CD8-positive, alpha-beta memory T cell (primary cell): ENCODE measurements at places on chromosomes 12 and 14. TPM values are rescaled to one million over a fixed set of nuclear protein-coding genes. Genes with fewer than 3 reads are reported as not detected.

The PLEKHH1 gene
- 0.77 TPM for total RNA-seq

The AQP6 gene
- total RNA-seq: not detected

The KLHL33 gene
- 0.09 TPM for total RNA-seq

The SLC6A12 gene
- total RNA-seq: 0.16 TPM

The DICER1 gene
- total RNA-seq: 62.0 TPM

The LRP1-AS gene
- total RNA-seq: not detected

The ENDOU gene
- not detected for total RNA-seq

The PRKAB1 gene
- total RNA-seq: 30.8 TPM

The NTS gene
- total RNA-seq: not detected

The RNF31 gene
- total RNA-seq: 85.9 TPM

The PCED1B gene
- 56.9 TPM for total RNA-seq

The THAP2 gene
- 7.8 TPM for total RNA-seq

The RNASE7 gene
- total RNA-seq: not detected

GRCh38 chr14:102185360-102185759, 45.7 kb downstream of the WDR20 start:
- no peaks in the 10 kb centered on the region for H3K27me3 ChIP-seq
- H3K36me3 ChIP-seq: no peaks in the 10 kb centered on the region
- H3K27ac ChIP-seq: no peak overlapping the region
- peaks cover 20% of the 10 kb centered on the region for H3K4me1 ChIP-seq
- no peak overlapping the region for H3K4me3 ChIP-seq
- no peak for DNase-seq

- H3K27me3 ChIP-seq: no peaks in the 10 kb centered on the region
- H3K36me3 ChIP-seq: no peaks in the 10 kb centered on the region
- no peak overlapping the region for H3K4me3 ChIP-seq
- H3K4me1 ChIP-seq: no peaks in the 10 kb centered on the region
- no peak overlapping the region for H3K27ac ChIP-seq
- DNase-seq: no peak
Observed at GRCh38 chr12:106079148-106079738, 59.5 kb downstream of the NUAK1 start.

DNA sequence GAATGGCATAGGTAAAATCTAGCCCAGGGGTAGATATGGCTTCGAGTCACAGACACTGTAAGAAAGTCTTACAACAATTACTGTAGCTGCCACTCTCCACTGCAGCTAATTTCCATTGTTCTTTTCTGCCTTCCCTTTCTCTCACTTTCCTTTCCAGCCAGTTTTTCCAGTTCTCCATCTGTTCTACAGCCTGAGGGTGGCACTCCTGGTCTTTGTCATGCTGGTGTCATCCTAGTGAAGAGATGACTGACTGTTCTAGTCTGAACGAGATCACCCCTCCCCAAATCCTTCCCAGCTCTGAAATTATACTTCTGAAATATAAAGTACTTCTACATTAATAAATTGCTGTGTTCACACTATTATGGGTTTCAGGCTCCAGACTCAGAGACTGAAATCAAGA, 74.2 kb upstream of the CSRP2 start:
- no peak for DNase-seq
- no peaks in the 10 kb centered on the region for H3K4me1 ChIP-seq
- no peak overlapping the region for H3K4me3 ChIP-seq
- no peaks in the 10 kb centered on the region for H3K36me3 ChIP-seq
- no peak overlapping the region for H3K27ac ChIP-seq

GRCh38 chr14:100410056-100410565, 87.0 kb downstream of the SLC25A47 start:
- H3K27ac ChIP-seq: no peak overlapping the region
- H3K4me1 ChIP-seq: peaks cover 25% of the 10 kb centered on the region
- no peak for DNase-seq
- H3K27me3 ChIP-seq: no peaks in the 10 kb centered on the region
- no peaks in the 10 kb centered on the region for H3K36me3 ChIP-seq
- H3K4me3 ChIP-seq: no peak overlapping the region

GRCh38 chr14:100669468-100669867, 57.2 kb upstream of the DLK1 start:
- no peaks in the 10 kb centered on the region for H3K36me3 ChIP-seq
- DNase-seq: no peak
- no peaks in the 10 kb centered on the region for H3K4me1 ChIP-seq
- no peak overlapping the region for H3K27ac ChIP-seq

- no peaks in the 10 kb centered on the region for H3K4me1 ChIP-seq
- H3K4me3 ChIP-seq: no peak overlapping the region
- H3K27ac ChIP-seq: no peak overlapping the region
- no peak for DNase-seq
- no peaks in the 10 kb centered on the region for H3K27me3 ChIP-seq
Observed at GRCh38 chr12:82723093-82723492, 36.4 kb downstream of the TMTC2 start.

DNA sequence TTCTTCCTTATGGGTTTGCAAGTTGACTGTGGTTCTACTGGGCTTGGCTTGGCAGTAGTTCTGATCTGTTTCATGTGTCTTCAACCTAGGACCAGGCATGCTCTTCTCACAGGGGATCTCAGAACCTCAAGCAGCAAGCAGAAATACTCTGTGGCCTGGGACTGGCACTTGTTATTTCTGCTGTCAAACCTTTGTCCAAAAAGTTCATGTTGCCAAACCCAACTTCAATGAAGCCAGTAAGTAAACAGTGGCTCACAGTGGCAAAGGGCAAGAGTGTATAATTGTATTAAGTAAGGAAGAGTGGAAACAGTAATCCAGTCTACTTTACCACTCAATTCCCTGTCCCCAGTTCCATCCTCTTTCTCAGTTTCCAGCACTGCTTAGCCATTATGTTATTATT, 15.7 kb upstream of the HMGA2 start:
- H3K27ac ChIP-seq: no peak overlapping the region
- no peak overlapping the region for H3K4me3 ChIP-seq
- no peak for DNase-seq
- H3K36me3 ChIP-seq: no peaks in the 10 kb centered on the region
- H3K27me3 ChIP-seq: no peaks in the 10 kb centered on the region

- H3K4me3 ChIP-seq: no peak overlapping the region
- peaks cover 1% of the 10 kb centered on the region for H3K4me1 ChIP-seq
- H3K36me3 ChIP-seq: no peaks in the 10 kb centered on the region
- no peaks in the 10 kb centered on the region for H3K27me3 ChIP-seq
- no peak for DNase-seq
Observed at GRCh38 chr12:96171905-96172304, 22.3 kb upstream of the ELK3 start.

DNA sequence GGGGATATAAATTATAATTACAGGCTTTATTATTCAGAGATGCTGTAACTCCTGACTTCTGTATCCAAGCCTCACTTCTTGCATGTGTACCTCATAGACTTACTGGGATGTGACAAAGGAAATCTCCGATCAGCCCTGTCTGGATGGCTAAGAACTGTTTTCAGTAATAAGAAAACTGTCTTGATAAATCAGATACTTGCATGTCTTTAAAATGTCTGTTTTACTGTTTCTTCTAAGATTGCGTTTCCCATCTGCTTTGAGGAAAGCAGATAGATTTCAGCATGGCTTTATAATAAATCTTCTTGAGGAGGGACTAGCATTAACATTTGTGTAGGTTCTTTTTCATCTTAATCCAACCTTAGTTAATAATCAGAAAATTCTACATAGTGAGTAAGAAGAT, 395.9 kb downstream of the EGLN3 start:
- H3K4me3 ChIP-seq: no peak overlapping the region
- H3K36me3 ChIP-seq: no peaks in the 10 kb centered on the region
- no peak for DNase-seq
- no peaks in the 10 kb centered on the region for H3K4me1 ChIP-seq
- H3K27me3 ChIP-seq: no peaks in the 10 kb centered on the region
- H3K27ac ChIP-seq: no peak overlapping the region

- no peaks in the 10 kb centered on the region for H3K27me3 ChIP-seq
- H3K4me3 ChIP-seq: no peak overlapping the region
Observed at GRCh38 chr14:35999294-35999693, 173.2 kb downstream of the BRMS1L start.

DNA sequence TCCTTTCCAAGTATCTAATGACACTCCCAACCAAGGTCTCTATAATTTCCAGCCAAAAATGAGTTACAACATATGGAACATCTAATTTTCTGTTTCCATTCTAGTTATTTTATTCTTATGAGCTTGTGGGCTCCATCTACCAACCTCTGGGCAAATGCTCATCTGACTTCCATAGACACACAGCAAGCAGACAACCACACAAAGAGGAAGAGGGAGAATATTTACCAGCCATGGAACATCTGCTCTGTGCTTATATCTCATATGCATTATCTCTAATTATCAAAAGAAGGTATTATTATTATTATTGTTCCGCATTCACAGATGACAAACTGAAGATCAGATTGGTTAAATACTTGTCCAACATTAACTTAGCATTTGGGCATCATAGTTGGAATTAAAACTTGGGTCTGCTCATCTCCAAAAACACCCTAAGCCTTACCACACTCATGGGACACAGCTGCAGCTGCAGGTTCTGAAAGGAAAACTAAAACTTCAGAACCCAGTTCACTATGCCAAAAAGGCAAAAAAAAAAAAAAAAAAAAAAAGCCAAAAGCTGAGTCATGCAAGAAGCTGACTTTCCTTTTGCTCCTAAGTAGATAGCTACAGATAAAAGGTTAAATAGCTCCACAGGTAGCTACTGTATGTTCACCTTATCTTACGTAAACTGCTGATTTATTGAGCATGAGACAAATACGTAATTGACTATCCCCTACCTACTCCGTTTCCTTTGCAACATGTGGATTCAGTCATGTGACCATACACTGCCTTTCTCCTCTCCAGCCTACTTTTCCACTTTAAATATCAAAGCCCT, 23.6 kb upstream of the TCL1B start:
- no peaks in the 10 kb centered on the region for H3K36me3 ChIP-seq
- H3K4me3 ChIP-seq: no peak overlapping the region
- no peak overlapping the region for H3K27ac ChIP-seq
- DNase-seq: no peak

- H3K4me1 ChIP-seq: peaks cover 40% of the 10 kb centered on the region
- H3K27ac ChIP-seq: no peak overlapping the region
- DNase-seq: no peak
Observed at GRCh38 chr14:89465876-89466275, 48.8 kb upstream of the FOXN3 start.

DNA sequence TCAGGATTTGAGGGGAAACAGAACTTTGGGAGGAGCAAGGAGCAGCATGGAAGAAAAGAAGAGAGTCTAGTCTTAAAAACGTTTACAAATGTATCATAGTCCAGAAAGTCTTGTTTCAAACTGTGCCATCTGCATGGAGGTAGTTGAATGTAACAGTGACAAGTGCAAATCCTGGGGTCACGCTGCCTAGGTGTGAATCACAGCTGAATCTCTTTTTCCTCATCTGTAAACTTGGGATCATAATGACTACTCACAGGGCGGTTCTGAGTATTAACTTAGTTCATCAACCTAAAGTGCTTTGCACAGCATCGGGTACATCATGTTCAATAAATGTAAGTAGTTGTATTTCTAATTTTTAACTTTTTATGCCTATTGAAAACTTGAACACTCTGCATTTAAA, 208.5 kb downstream of the CHST11 start:
- H3K27ac ChIP-seq: no peak overlapping the region
- no peaks in the 10 kb centered on the region for H3K36me3 ChIP-seq
- H3K4me1 ChIP-seq: peaks cover 25% of the 10 kb centered on the region
- H3K4me3 ChIP-seq: no peak overlapping the region
- no peaks in the 10 kb centered on the region for H3K27me3 ChIP-seq
- DNase-seq: no peak

- no peaks in the 10 kb centered on the region for H3K36me3 ChIP-seq
- H3K4me1 ChIP-seq: no peaks in the 10 kb centered on the region
- H3K27ac ChIP-seq: no peak overlapping the region
- no peaks in the 10 kb centered on the region for H3K27me3 ChIP-seq
- DNase-seq: no peak
Observed at GRCh38 chr12:103808239-103808880, 32.7 kb downstream of the NT5DC3 start.

- no peaks in the 10 kb centered on the region for H3K27me3 ChIP-seq
- no peak for DNase-seq
- no peak overlapping the region for H3K4me3 ChIP-seq
- no peaks in the 10 kb centered on the region for H3K4me1 ChIP-seq
Observed at GRCh38 chr12:68280240-68280639, 26.8 kb upstream of the IL22 start.

GRCh38 chr14:61470961-61471293, 149.5 kb downstream of the PRKCH start:
- H3K27ac ChIP-seq: no peak overlapping the region
- no peak for DNase-seq
- H3K27me3 ChIP-seq: no peaks in the 10 kb centered on the region

GRCh38 chr14:92990456-92991430, 67.8 kb downstream of the CHGA start:
- no peak for DNase-seq
- peaks cover 3% of the 10 kb centered on the region for H3K36me3 ChIP-seq
- no peaks in the 10 kb centered on the region for H3K27me3 ChIP-seq
- no peaks in the 10 kb centered on the region for H3K4me1 ChIP-seq
- H3K27ac ChIP-seq: no peak overlapping the region

- H3K27ac ChIP-seq: no peak overlapping the region
- no peaks in the 10 kb centered on the region for H3K4me1 ChIP-seq
- no peak for DNase-seq
- H3K4me3 ChIP-seq: no peak overlapping the region
Observed at GRCh38 chr14:67567654-67568053, 32.4 kb downstream of the PIGH start.

DNA sequence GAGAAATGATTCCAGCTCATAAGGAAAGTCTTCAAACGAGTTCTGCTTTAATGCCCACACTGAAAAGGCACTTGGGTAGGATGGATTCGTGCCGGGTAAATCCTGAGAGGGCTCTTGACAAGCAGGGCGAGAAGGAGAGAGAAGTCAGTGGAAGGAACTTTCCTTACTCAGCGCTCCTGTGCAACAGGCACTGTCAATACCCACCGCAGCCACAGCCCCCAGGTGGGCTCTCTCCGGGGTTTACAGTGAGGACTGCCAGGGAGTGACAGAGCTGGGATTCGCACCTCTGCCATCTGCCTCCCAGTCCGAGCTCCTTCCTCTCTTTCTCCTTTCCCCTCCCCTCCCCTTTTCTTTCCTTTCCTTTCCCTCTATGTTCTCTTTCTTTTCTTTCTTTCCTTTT, 118.7 kb downstream of the BEGAIN start:
- no peak for DNase-seq
- H3K36me3 ChIP-seq: no peaks in the 10 kb centered on the region
- H3K27me3 ChIP-seq: no peaks in the 10 kb centered on the region
- H3K27ac ChIP-seq: no peak overlapping the region
- no peaks in the 10 kb centered on the region for H3K4me1 ChIP-seq
- H3K4me3 ChIP-seq: no peak overlapping the region

- no peak overlapping the region for H3K27ac ChIP-seq
- DNase-seq: no peak
- no peak overlapping the region for H3K4me3 ChIP-seq
- no peaks in the 10 kb centered on the region for H3K27me3 ChIP-seq
Observed at GRCh38 chr14:43647302-43647701, 859.8 kb downstream of the FSCB start.

DNA sequence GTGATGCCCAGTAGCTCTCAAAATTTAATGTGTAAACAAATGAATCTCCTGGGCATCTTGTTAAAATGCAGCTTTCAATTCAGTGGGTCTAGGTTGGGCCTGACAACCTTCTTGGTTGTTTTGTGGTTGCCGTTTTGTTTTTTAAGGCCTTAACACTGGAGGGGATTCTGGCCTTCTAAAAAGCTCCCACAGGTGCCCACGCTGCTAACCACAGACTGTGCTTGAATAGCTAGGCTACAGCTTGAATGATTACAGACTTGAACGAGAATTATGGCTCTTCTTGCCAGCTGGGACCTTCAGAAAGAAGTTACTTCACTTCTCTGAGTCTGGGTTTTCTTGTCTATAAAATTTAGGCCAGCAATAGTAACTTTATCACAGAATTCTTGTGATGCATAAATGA, 1.3 kb upstream of the FLVCR2 start:
- H3K27me3 ChIP-seq: no peaks in the 10 kb centered on the region
- H3K36me3 ChIP-seq: no peaks in the 10 kb centered on the region
- H3K4me1 ChIP-seq: peaks cover 9% of the 10 kb centered on the region
- no peak overlapping the region for H3K27ac ChIP-seq
- DNase-seq: no peak
- no peak overlapping the region for H3K4me3 ChIP-seq
